Type B pancreatic cell (in vitro differentiated cells): ENCODE measurements at places on chromosomes 4 and X. TPM values are rescaled to one million over a fixed set of nuclear protein-coding genes. Genes with fewer than 3 reads are reported as not detected.

Gene HS3ST1
- 2.5 and 4.6 TPM in 2 replicates for total RNA-seq

- DNase-seq = no peak
These were observed 243.5 kb upstream of the KCNIP4 start for GRCh38 chr4:22192084-22192511.

GRCh38 chrX:69539437-69539836, 35.3 kb downstream of the NALF2 start:
- DNase-seq = no peak

Gene CENPVL3
- 2.1 and 2.9 TPM in 2 replicates for total RNA-seq

Gene F8A3
- total RNA-seq = 4.0 and 4.5 TPM in 2 replicates

Gene PABPC1L2B
- 0.17 TPM in 1 of 2 replicates, not detected in the other for total RNA-seq

DNA sequence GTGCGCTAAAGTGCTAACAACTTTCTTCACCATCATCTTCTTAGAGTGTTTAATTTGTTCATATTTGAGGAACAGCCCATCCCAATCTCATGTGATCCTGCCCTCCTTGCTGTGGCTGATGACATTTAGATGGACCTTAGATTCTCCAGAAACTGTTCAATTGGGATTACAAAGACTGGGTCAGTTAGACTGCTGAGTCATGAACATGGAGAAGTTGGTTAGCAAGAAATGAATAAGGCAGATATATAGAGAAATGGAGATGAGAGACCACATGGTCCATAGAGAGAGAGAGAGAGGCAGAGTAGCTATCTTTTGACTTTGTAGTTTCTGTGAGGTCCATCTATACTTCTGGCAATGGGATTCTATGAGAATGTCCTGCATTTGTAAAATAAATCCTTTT, 275.9 kb downstream of the GLUD2 start:
- no peak for DNase-seq

DNA sequence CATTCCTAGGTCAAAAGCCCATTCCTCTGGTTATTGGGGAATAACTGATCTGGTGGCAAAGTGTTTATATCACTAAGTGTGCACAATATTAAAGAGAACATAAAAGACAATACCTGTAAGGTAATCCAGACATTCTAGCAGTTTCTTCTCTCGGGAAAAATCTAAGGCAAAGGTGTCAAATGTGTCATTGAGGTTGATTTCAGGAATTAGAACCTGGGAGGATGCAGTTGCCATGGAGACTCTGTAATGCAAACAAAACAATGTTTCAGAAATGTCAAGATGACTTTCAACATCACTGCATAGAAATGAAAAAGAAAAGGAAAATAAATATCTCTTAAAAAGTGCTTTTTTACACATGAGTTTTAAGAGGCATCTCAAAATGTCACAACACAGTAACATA, 145.9 kb downstream of the MID1 start:
- DNase-seq = no peak

Gene RNF212
- total RNA-seq = 3.0 and 3.5 TPM in 2 replicates

Gene SPANXN3
- total RNA-seq = not detected in 2 replicates

GRCh38 chr4:986428-986878, 391 bp upstream of the IDUA start:
- DNase-seq = no peak

Gene ADH1C
- total RNA-seq = 9.9 and 21.8 TPM in 2 replicates

DNA sequence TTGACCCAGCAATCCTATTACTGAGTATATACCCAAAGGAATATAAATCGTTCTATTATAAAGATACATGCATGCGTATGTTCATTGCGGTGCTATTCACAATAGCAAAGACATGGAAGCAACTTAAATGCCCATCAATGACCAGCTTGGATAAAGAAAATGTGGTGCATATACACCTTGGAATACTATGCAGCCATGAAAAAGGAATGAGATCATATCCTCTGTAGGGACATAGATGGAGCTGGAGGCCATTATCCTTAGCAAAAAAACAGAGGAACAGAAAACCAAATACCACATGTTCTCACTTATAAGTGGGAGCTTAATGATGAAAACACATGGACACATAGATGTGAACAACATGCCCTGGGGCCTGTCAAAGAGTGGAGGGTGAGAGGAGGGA, 124.1 kb upstream of the AFF2 start:
- DNase-seq = no peak

DNA sequence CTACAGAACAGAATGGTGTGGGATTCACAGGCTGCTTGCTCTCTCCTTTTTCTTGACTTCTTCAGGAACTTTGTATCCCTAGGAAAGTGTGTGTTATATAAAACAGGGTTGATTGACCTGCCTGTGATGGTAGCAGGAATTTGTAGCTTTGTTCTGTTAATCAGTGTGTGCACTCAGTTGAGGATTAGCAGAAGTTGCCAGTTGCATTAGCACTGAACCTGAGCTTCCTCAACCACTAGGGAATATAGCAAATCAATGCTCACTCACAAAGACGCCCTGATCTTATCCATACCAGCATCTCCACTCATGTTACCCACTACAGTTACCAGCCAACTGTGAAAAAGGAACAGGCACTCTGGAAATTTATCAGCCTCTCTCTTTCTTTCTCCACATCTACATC, 319.1 kb upstream of the EMCN start:
- no peak for DNase-seq

Gene CNKSR2
- 7.2 and 13.5 TPM in 2 replicates for total RNA-seq

Gene BRS3
- total RNA-seq = 0.10 TPM in 1 of 2 replicates, not detected in the other

Gene ENPP6
- total RNA-seq = 0.51 TPM in 1 of 2 replicates, not detected in the other

GRCh38 chrX:2642791-2643190, 48.3 kb upstream of the CD99 start:
- no peak for DNase-seq

Gene EFHC2
- 0.21 and 2.1 TPM in 2 replicates for total RNA-seq

DNA sequence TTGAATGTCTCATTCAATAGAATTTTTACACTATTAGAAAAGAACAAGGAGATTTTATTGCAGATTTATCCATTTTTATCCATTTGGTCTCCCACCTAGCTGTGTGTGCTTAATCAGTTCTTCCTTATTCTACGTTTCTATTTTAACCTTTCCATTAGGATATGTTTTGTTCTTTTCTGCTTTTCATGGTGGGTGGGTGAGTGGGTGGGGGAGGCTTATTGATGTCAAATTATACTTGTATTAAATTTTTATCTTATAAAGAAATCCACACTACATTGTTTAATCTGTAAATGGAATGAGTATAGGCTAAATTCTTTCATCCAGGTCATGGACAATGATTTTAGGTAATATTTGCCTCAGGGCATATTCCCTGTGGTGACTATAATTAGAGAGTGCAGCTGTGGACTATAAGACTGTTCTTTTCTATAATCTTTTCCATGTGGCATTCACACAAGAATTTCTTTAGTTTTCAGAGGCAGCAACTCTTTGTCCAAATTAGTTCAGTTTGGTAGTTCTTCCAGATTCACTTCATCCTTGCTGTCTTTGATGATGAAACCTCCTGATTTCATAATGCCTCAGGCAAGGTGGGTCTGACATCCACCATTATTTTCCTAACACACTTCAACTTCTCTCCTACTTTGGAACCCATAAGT, 2451.8 kb downstream of the PCDH7 start:
- DNase-seq = no peak

Gene USP17L11
- total RNA-seq = not detected in 2 replicates

Gene AMER1
- total RNA-seq = 8.9 and 11.7 TPM in 2 replicates

DNA sequence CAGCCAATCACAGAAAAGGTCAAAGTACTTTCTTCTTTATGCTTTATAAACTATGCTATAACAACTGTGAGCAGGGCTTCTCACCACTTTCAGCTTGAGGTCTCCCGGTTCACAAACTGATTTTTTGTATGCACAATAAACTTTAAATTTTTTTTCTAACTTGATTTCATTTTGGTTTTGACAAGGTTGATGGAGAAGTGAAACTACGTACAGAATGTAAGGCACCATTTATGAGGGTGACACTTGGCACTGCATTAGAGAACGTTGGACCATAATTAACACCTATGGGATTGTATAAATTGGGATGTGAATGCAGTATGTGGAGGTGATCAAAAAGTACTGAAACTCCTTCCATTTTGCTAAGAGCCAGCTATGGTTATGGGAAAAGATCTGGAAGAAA, 857.9 kb upstream of the HTR2C start:
- DNase-seq = no peak

DNA sequence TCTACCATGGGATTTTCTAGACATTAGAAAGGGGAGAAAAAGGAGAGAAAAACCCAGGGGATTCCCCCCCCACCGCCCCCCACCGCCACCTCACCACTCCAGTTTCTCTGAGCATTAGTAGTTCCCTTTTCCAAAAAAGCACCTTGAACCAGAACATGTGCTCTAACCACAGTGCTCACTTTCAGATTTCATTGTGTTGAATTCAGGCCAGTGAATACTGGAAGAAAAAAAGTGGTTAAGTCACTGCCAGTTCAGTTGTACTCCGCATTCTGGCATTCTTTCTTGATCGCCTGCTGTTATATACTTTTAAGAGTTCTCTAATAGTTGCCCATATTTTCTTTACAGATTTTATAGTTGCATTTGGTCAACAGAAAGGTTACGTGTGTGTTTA, 40.9 kb downstream of the JADE3 start:
- DNase-seq = no peak

DNA sequence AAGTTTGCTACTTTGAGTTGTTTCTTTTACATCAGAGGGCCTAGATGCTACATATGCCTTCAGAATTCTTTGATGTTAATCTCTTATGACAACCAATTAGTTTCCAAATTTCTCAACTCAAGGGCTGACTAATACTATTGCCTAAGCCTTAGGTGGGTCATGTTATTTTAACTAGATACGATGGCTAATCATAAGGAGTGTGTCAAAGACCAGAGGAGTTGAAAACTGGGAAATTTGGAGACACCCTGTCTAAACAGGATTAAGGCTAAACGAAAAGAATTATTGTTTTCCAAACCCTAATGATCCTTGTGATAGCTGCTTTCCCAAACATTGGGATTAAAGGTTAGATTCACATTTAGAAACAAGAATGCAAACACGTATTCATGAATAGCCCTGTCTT, 228.5 kb downstream of the PCDH7 start:
- DNase-seq = no peak

Gene PFKFB1
- total RNA-seq = 0.51 and 0.86 TPM in 2 replicates

GRCh38 chr4:14152834-14153519, 525.5 kb upstream of the BOD1L1 start:
- DNase-seq = no peak

DNA sequence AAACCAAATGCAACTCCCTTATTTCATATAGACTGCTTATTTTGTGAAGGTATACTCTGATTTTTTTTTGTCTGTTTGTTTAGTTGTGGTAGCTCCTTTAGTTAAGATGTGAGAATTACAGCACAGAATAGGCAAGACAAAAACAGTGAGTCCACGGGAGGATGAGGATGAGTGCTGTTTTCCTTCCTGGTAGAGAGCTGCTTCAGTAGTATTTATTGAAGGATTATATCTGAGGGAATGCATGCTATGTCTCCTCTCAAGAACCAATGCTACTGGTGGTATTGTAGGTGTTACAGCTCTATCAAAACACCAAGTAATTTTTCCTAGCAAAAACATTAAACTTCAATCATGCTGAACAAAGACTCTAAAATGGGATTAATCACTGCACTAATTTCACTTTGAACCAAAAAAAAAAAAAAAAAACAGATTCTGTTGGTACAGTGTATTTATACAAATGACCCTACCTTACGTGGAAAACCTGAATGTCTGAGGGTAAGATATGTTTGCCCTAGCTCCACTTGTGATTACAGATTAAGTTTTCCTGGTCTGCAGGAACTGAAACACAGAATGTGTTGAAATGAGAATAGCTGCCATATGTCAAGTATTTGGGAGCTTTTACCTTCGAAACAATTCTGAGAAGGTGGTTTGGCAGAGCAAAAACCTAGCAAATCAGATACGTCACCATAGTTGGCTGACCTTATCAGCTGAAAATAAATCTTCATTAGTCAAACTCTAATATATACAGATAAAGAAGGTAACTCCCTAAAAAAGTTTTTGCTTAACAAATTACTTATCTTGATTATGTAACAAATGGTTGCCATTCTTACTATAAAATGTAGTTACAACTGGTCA, 40.3 kb downstream of the PPP3CA start:
- DNase-seq = no peak

Gene MAGEA1
- not detected in 2 replicates for total RNA-seq

DNA sequence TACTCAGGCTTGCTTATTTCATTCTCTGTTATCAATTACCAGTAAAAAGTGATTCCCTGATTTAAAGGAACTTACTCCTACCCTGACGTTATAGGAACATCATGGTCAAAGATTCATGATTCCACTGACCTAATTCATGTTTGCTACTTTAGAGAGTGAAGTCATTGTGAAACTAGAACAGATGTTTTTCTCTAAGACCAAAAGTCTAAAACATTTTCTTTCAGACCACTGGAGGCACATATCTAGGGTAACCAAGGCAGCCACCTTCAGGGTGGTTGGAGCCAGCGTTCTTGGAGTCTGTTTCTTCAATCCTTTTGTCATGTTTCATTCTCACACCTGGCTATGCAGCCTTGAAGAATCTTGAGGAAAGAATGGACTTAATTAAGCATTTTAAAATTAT, 77.8 kb downstream of the GALNTL6 start:
- DNase-seq = no peak

Gene PPEF2
- not detected in 2 replicates for total RNA-seq

GRCh38 chr4:113674251-113674650, 87.3 kb downstream of the CAMK2D start:
- no peak for DNase-seq

DNA sequence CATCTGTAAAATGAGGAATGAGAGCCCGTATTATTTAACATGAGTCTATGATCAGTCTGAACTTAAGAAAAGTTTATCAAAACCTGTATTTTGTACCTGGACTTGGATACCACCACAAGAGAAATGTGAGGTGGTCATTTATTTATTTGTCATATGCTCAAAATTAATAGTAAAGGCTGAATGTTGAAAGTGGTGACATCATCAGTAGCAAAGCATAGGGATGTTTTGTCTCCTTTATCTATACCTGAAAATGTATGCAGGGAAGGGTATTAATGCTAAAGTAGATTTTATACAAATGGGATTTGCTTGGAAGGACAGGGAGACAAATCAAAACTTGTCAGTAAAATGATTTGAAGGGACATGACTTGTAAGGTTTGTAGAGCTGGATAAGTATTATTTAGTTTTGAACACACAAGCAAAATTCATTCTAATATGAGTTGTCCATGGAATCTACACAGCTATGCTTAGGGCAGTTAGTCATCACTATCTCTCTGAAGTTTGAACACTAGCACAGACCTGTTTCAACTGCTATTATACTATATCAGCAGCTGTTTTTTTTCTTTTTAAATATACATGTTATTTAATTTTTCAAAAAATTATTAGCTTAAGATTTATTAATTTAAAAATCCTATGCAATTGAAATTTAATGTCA, 52.4 kb upstream of the GUCY1A1 start:
- no peak for DNase-seq
